NCI-H226 (cell line): ENCODE measurements at places on chromosomes 1 and 21.
A peak's percentile ranks its signal among the peaks of the same experiment; 100 is the strongest.

DNA sequence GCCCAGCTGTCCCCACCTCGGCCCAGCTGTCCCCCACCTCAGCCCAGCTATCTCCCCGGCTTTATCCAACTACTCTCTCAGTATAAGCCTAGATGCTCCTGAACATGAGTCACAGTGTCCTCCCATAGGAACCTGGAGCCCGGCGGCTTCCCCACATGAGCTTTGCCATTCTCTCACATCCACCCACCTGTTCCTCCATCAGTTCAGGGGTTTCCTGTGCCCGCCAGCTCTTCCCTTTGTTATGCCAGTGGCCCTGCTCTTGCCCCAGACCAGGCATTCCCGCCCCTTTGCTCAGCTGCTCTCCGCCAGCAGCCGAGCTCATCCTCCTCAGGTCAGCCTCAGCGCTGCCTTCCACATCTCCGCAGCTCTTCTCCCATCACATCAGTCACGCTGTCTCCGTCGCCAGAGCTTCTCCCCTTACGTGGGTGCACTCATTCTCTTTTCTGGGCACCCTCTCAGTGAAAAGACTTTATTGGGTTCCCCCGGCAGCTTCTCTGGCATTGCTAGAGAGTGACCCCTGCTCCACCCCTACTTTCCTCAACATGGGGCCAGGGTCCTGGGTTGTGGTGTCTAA, 89.5 kb upstream of the CSF3R start:
- DNase-seq, result no peak

GRCh38 chr1:244409701-244410100, 42.0 kb downstream of the ADSS2 start:
- DNase-seq, result no peak

DNA sequence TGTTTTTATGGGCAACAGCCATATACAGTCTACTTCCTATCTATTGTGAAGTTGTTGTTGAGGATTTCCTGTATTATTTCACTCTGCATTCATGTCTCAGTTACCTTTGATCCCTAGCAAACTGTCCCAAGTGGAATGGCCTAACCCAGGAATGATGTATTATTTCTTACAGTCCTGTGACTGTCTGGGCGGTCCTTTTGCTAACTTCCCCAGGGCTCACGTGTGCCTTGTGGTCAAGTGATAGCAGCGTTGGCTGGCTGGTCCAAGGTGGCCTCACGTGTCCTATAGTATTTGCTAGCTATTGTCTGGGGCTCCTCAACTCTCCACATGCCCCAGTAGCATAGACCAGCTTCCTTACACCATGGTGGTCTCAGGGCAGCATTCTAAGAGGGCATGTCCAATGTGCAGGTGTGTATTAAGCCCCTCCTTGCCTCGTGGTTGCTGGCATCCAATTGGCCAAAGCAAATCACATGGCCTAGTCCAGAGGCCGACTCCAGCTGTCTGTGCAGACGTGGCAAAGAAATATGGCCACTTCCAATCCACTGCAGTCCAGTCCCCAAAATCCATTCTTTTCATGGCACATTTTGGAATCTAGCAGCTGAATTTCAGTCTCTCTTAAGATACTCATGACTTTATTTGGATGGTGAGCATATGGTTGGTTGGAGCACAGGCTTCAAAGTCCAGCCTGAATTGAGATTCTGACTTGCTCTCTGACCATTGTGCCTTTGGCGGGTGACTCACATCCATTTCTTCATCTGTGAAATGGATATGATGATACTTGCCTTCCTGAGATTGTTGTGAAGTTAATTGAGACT, 94.1 kb downstream of the GALNT2 start:
- no peak for DNase-seq

- no peak for DNase-seq
These were observed 34.3 kb downstream of the S100B start for GRCh38 chr21:46570631-46571030.

GRCh38 chr1:204250428-204251030, 36.7 kb upstream of the GOLT1A start:
- DNase-seq, result no peak

DNA sequence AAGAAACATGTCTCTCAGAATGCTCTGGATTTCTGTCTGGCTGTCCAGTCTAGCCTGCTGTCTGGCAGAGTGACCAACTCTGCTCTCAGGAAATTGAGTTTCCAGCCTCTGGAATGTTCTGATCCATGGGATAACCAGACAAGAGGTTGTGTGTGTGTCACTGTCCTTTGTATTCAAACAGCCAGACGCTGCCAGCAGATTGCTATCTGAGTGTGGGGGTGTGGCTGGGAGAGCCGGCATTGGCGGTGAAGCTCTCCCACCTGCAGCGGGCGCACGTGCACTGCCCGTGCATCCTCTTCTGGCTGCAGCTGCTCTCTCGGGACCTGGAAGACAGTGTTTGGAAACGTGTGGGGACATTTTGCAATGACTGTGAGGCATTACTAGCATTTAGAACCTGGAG, 26.1 kb downstream of the PKP1 start:
- no peak for DNase-seq

DNA sequence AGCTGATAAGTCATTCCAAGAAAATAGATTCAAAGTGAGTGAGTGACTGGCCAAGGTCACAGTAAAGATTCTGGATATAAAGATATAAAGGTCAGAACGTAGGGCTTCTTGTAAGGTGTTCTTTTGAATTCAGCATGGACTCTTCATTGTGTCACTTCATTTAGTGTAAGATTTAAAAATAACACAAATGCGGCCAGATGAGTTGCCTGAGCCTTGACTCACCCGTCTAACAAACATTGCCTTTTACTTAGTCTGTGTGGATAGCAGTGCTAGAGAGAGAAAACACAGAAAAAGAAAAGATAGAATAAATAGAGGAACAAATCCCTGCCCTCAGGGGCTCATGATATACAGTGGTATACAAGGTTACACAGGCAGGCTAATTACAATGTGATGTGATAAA, 223.4 kb downstream of the PLPP3 start:
- DNase-seq, result no peak

GRCh38 chr1:62286786-62287224, 32.4 kb downstream of the KANK4 start:
- no peak for DNase-seq

DNA sequence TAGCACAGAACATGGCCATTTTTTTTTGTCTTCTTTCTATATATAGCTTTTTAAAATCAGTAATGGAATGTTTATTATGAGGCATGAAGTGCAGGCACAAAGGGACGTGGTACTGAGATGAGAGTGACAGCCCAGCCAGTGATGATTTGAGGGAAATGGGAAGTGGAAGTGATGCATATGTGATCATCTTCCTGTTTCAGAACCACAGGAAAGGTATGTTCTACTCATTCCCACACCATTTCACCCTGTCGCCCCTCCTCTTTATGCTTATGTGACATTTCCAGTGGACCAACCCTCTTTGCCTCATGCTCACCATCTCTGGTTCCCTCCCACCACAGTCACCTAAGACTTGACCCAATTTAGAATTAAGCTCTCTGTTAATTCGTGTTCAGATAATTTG, 24.3 kb downstream of the PTGS2 start:
- DNase-seq, result no peak

DNA sequence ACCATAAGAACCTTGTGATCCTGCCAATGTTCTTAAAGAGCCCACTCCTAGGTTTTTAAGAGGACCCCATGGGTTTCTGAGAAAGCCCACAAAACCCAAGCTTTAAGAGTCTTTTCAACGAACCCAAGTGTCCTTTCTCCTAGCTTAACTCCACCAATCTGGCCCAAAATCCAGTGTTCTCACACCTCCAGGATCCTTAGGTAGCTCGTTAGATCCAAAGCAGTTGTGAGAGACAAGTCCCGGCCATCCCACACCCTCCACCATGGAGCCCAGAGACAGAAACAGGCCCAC, 1.7 kb downstream of the DENND4B start:
- DNase-seq, result no peak

GRCh38 chr21:14241297-14241696, 25.3 kb downstream of the RBM11 start:
- DNase-seq, result no peak

GRCh38 chr1:2113620-2114135, 63.5 kb downstream of the PRKCZ start:
- no peak for DNase-seq

- no peak for DNase-seq
These were observed 511.6 kb downstream of the KIF26B start for GRCh38 chr1:245666412-245666811.

DNA sequence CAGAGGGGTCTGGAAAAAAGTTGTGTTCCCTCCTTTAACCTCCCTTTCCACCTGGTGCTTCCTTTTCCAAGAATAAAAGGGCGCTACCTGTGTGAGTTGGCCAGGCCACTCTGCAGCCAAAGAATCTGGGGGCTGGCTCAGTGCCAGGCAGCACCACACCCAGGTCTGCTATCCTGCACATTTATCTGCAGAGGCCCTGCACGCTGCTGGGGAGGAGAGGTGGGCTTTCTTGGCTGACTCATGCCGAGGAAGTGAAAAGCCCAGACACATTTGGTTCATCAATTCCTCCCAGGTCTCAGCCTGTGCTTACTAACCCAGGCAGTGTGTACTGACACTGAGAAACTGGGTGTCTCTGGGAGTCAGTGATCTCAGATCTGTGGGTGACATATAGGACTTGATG, 79.8 kb upstream of the F3 start:
- peak; percentile 91 for DNase-seq

GRCh38 chr1:204313675-204314074, 46.1 kb downstream of the PLEKHA6 start:
- no peak for DNase-seq

GRCh38 chr1:172335377-172335776, 85.1 kb upstream of the C1orf105 start:
- DNase-seq, result no peak

- DNase-seq, result no peak
These were observed 7.7 kb upstream of the PAFAH2 start for GRCh38 chr1:26005434-26006105.

DNA sequence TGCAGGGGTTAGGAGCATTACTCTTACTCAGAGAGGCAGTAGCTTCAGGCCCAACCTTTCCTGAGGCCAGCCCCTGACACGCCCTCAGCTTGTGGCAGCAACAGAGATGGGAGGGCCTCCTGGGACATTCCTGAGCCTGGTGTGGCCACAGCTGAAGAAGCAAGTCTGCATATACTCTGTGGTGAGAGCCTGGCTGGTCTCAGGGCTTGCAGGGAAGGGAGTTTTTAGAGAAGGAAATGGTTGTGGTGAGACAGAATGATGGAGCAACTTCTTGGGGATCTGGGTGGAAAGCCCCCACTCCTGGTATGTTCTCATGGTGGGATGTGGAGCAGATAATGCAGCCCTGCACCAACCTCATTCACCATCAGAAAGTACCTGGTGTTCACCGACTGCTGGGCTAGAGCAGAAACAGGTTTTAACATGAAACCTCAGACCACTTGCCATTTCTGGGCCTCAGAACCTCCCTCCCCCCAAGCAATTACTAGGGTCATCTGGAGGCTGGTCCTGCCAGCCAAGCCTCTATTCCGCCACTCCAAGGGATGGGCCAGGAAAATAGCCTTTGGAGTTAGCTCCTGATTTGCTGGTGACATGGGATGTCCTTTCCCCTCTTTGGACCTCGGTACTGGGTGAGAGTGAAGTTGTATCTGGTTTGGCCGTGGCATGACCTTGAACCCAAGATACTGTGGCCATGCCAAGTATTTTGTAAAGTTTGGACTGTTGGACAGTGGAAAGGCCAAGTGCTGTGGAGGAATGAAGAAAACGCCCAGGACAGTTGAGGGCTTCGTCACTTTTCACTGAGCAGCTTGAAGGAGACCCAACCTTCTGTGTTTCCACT, 28.1 kb upstream of the RNF19B start:
- DNase-seq, result peak; percentile 100

DNA sequence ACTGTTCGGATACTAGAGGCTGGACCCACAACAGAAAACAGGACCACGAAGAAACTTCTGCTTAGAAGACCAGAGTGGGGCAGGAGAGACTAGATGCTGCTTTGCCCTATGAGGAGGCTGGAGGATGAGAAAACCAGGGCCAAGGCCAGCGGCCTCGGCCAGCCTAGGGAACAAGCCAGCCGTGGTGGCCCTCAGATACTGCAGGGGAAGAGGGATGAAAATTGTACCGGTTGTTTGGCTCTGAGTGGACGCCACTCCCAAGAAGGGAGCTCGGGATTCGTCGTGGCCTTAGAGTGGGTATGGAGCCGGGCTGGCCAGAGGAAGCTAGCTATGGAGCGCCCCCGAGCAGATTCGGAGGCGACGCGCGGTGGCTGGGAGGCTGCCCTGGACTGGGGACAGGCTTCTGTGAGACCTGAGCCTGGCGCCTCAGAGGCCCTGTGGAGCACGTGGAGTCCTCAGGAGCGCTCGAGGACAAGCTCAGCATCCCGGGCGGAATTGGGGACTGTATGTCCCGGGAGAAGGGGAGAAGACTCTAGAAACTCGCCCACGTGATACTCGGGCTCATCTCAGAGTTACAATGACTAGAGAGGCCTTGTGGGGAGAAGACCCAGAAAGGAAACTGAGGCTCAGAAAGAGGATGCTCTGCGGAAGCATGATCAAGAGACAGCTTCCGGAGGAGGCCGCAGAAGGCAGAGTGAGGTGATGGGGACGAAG, 2.8 kb downstream of the PRRX1 start:
- no peak for DNase-seq

GRCh38 chr21:26405071-26405470, 168.0 kb downstream of the CYYR1 start:
- no peak for DNase-seq

GRCh38 chr1:245248231-245248731, 93.5 kb downstream of the KIF26B start:
- DNase-seq, result no peak

DNA sequence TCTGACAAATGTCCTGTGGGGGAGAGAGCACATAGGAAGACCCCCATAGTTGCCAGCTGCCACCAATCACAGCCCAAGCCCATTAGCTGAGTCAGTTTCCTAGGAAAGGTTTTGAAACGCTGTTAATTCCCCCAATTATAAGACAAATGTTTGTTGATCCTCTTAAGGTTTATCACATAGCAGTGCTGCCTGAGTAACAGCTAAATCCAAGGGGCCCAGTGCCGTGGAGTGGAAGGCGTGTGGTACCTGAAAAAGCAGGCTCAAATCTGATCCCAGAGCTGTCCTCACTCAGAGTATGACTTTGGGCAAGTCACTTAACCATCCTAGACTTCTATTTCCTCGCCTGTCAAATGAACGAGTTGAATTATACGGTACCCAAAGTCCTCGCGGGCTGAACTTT, 69.5 kb downstream of the GRIK3 start:
- DNase-seq, result no peak

- DNase-seq, result no peak
These were observed 26.3 kb downstream of the CAPN9 start for GRCh38 chr1:230773396-230774033.

DNA sequence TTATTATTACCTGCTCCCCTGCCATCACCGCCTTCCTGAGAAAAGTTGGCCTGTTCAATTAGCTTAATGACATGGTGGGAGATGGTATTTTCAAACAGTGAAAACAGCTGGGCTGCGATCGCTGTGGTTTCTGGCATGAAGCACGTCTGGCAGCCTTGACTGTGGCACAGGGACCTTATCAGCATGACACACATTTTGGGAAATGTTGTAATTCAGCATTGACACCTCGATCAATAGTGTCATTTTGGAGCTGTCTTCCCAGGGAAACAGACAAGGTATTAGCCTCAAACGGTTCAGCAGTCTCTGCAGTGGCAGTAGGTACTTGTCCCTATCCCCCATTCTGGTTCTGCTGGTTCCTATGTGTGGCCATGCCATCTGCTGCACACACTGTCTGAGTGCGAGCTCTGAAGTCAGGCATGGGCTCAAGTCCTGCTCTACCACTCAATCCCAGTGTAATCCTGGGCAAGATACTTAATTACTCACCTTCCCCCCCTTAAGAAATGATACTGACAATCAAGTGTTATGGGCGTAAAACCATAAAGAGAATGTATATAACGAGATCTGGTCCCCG, 154.5 kb upstream of the KCND3 start:
- DNase-seq, result no peak
